A549 treated with Hydrocortisone at 1 μM for 4 hours (cell line): ENCODE measurements at places on chromosomes 1 and 21. TPM values are rescaled to one million over a fixed set of nuclear protein-coding genes. Genes with fewer than 3 reads are reported as not detected.

The FUBP1 gene
- 90.7 to 140 TPM (median 107 TPM) in 5 replicates for total RNA-seq

The KCNQ4 gene
- total RNA-seq, result 0.18 to 0.33 TPM (median 0.27 TPM) in 5 replicates

The APCS gene
- not detected in 5 replicates for total RNA-seq

The HSD11B1 gene
- total RNA-seq, result 0.09 to 0.60 TPM (median 0.47 TPM) in 5 replicates

The PGM1 gene
- 31.6 to 41.7 TPM (median 36.6 TPM) in 5 replicates for total RNA-seq

The OLIG2 gene
- total RNA-seq, result not detected in 5 replicates
